ENCODE measurements at places on chromosomes 1 and 21.

- no peak for DNase-seq
Measured at GRCh38 chr1:27388337-27389005, 4.0 kb upstream of the GPR3 start.

- DNase-seq = no peak
Measured at GRCh38 chr1:201545851-201546492, 7.0 kb downstream of the NAV1 start.

GRCh38 chr1:23460519-23460918, 23.5 kb downstream of the ASAP3 start:
- DNase-seq = no peak

DNA sequence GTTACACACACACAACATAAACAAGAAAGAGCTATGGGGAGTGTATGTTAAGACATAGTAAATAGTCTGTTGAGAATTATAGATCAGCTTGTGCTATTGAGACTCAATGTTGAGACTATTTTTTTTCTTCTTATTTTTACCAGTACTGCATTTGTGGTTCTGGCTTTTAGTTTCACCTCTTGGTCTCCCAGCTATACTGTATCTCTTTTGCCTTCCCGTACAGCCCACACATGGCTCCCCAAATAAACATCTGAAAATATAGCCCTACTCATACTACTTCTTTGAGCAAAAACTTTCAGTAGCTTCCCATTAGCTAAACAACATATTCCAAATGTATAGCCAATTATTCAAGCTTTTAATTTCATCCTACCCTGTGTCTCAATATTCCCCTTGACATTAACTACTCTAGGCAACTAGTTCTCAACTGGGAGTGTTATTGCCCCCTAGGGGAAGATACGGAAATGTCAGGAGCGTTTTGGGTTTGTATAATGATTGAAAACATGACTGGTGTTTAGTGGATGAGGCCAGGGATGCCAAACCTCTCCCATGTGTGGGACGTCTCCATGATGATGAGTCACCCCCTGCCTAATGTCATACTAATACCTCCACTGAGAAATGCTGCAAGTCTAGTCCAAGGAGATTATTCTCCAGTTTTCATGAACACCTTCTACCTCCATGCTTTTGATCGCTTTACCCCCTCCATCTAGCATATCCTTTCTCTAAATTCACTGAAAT, 6.8 kb downstream of the RPE65 start:
- DNase-seq = peak; percentile 81

DNA sequence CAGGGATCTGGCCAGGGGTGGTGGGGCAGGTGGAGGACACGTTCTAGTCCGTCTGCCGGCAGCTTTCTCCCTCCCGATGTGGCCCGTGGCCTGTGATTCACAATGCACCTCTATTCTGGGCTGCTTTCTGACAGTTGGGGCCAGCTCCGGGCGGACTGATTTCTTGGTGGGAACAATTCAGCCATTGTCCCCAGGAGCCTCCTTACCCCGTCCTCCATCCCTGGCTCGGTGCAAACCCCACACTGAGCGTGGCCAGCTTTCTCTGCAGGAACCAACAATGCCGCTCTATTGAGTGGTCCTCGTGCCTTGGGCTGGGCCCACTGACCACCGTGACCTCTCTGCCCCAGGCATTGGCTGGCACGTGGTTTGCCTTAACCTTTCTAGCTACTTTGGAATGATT, 29.7 kb downstream of the PADI2 start:
- DNase-seq = no peak
